Dermis microvascular lymphatic vessel endothelial cell (primary cell): ENCODE measurements at places on chromosomes 2 and 18.

DNA sequence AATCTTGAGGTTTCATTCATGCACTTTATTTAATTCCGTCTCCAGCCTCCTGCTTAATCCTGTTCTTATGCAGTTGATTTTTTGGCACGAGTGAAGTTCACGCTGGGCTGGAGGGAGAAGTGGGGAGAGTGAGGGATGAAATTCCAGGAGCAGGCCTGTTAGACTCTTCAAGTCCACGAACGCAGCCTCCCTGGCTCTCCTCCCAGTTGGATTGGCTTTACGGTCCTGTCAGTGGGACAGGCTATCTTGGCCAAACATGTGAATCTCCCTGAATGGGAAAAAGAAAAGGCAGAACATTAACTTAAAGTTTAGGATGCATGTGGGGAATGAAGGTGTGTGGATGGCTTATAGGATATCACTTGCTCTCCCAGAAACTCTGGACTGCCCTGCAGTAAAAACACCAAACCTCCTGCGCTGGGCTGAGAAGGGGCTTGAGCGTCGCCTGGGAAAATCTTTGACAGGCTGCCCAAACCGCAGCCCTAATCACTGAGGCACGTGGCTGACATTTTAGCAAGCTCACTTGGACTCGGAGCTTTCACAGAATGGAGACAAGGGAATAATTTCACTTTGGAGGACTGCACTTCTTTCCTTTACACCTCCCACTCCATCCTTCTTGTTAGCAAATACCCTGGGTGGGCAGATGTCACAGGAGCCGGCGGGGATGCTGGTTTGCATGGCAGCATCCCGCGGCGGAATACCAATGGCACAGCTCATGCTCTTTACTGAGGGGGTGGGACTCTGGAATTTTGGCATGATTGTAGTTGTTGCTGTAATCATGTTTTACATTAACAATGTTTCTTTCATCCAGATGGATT is 93.9 kb downstream of the ACKR3 start:
- no peak for DNase-seq

DNA sequence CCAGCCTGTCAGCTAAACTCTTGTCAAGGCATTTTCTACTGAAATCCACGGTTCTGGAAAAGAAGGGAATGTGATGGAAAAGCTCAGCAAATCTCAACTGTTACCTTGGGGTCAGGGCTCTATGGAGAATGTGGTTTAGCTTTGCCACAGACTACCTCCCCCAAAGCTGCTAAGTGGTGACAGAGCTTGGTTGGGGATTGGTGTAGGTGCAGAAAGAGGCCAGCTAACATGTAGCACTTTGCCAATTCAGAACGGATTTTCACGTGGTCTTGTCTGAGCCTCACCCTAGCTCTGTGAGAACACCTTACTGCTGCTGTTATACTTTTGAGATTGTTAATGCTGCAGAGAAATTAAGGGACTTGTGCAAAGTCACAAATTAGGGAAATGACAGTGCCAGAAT is 331.1 kb downstream of the RND3 start:
- no peak for DNase-seq

DNA sequence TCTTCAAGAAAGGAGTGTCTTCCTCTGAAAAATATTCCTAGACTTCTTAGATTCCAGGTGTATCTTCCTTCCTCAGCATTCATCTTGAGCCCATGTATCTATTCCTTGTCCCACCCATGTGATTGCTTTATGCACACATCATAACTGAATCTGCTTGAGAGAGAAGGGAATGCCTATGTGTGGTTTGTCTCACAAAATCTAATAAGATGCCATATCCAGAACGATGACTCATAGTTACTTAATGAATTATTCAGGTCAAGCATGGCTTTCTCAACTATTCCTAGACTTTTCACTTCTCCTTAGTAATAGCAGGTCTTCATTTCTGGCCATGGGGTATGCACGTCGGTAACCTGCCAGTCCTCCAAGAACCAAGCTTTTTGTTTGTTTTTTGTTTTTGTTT is 121.8 kb downstream of the SETBP1 start:
- no peak for DNase-seq

DNA sequence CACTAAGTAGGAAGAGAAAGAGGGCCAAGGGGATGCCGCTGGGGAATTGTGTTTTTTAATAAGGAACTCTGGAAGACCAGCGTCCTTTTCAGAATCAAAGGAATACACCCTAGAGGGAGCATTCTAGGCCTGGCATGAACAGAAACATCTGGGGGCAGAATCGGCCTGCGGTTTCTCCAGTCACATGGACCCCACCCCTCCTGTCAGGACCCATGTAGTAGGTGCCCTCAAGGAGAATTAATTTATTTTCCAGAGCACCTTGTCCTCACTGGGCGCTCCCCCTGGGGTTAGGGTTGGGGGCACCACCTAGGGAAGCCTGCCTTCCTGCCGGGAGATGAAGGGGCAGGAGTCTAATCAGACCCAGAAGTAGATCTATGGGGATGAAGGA is 44.2 kb downstream of the TMEM37 start:
- DNase-seq: no peak

DNA sequence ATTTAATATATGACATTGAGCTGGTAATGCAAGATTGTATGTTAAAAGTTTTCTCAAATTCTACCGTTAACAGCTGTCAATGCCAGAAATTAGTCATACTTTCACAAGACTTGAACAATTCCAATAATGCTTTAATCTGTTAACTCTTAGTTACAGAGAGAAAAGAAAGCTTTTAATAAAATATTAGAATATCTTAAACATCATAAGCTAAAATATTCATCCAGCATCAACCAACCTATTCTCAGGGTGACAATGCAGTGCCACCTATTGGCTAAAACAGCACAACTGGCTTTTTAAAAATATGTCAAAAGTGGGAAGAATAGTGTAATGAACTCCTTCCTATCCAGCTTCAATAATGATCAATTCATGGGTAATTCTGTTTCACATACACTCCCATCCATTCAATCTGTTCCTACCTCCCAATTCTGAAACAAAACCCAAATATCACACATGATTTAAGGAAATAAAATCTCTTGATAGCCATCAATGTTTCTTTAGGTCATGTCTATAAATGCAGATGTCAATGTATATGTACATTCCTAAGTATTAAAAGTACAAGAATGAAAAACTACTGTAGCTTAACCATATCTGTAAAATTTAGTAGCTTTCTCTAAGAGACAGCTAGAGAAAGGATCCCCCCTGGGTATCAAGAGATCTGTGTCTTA is 79.8 kb upstream of the CCDC141 start:
- peak; percentile 21 for DNase-seq

DNA sequence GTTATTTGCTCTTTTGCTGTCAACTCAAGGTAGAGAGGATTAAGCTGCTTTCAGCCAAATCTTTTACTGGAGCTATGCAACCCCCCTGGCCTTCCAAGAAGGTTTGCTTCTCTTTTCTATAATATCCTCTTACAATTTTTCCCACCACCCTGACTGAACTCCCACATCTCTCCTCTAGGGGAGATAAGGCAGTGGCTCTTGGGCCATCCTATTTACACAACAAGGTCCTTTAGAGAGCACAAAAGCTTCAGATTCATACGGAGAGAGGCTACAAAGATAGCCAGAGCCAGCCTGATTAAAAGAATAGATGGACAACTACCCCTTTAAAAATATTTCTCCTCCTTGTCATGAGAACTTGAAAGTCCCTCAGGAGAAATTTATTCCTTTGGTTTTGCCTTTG is 95.7 kb downstream of the TPGS2 start:
- no peak for DNase-seq

DNA sequence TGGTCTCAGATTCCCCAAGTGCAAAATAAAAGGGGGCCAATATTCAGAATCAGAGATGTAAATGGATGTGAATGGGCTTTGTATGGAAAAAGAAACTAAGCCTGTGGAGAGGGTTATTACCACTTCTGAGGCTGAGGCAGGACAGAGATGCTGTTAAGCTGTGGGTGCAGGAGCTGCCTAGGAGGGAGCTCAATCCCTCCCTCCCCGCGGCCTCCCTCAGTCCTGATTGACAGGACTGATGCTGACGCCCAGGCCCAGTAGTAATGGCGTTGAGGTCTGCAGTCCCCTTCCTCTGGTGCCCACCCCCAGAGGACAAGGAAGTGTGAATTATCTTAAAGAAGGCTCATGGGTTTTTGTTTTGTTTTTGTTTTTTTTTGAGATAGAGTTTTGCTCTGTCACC is 40.4 kb downstream of the PSD4 start:
- DNase-seq: no peak

- no peak for DNase-seq
Observed at GRCh38 chr2:196105951-196106350, 37.3 kb upstream of the DNAH7 start.

DNA sequence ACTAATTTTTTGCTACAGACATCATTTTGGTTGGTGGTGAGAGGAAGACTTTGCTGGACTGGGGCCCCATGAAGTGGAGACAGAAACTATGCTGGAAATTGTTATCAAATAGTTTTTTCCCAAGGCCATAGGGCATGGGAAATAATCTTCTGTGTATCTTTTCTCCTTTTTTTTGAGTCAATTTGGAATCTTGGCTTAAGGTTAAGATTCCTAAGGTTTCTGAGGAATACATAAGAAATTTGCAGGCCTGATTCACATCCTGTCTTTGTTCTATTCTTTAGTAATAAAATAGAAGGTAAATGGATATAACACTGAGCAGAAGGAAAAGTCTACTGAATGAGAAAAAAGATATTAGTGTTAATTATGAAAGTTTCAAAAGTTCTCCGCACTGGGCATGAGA is 16.6 kb downstream of the SMC6 start:
- peak; percentile 78 for DNase-seq

- peak; percentile 80 for DNase-seq
Observed at GRCh38 chr2:69642709-69643601, 584 bp downstream of the AAK1 start.

GRCh38 chr2:219611866-219612576 is 14.4 kb downstream of the STK11IP start:
- DNase-seq: no peak

GRCh38 chr2:176084611-176085119 is 903 bp upstream of the EVX2 start:
- DNase-seq: no peak

DNA sequence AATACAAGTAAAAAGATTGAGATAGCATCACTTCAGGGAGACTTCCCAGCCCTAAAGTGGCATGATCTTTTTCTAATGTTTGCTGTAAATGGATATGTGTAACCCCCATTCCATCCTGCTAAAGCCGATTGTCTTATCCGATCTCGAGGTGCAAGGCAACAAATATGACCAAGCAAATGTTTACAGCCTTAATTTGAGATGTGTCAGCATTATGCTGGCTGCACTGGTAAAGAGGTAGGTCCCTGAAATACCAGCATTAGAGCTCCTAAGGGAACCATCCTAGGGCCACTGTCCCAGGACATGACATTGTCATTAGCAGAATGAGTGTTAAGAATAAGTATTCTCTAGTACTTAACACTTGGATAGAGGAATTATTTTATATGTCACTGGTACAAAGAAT is 108.4 kb downstream of the EPC2 start:
- no peak for DNase-seq

GRCh38 chr2:227783404-227784138 is 30.1 kb upstream of the CCL20 start:
- no peak for DNase-seq

GRCh38 chr2:191629001-191629453 is 48.9 kb upstream of the NABP1 start:
- DNase-seq: no peak

DNA sequence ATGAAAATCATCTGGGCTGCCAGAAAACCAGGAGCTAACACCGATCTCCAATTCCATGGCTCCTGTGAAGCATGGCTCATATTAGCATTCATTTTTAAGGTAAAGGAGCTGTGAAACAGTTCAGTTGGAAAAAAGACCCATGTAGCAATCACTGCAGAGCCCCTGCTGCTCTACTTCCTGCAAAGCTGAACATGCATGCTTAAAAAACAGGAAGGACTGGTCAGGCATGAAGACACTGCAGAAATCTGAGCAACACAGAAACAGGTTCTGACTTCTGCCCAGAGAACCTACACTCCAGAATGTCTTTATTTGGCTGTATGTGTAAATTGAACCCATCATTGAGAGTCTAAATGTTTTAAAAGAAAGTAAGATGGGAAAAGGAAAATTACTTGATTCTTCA is 950.6 kb downstream of the DCDC2C start:
- DNase-seq: no peak

DNA sequence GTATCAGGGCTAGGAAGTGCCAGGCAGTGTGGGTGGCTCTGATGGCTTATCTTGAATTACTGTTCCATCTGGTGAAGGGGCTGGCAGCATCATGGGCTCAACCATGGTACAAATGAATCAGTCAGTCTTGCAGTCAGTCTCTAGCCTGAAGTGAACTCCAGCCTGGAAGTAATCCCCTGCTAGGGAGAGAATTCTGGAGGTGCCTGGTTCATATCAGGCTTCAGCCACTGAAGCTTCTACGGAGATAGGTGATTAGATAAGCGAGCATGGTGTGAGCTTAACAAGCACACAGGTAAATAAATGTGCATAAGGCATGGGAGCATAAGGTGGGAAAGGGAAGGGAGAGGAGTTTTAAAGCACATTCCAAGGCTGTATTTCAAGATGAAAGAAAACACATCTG is 541.7 kb downstream of the MBD2 start:
- DNase-seq: no peak

DNA sequence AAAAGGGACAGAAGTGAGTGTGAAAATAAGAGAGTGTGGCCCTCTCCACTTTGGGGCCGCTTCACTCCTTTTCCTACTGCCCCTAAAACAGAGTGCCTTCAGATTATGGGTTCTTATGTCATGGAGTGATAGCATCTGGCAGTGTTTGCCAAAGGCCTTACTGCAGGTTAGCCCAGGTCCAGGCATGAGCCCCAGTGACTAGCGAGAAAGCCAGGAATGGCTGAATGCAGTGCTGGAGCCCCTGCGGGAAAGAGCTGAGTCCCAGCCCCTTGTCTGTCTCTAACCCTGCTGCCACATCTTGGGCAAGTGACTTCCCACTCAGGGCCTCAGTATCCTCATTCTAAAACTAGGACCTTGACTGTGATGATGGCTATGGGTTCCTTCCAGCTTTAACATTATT is 6.0 kb downstream of the IGFBP5 start:
- no peak for DNase-seq

- DNase-seq: no peak
Observed at GRCh38 chr18:22641958-22642357, 224.2 kb upstream of the CTAGE1 start.

GRCh38 chr18:13932285-13933025 is 17.1 kb upstream of the MC2R start:
- DNase-seq: no peak

GRCh38 chr2:71878626-71879508 is 268.8 kb downstream of the CYP26B1 start:
- no peak for DNase-seq

GRCh38 chr2:227881866-227882517 is 10.6 kb downstream of the DAW1 start:
- peak; percentile 7 for DNase-seq

DNA sequence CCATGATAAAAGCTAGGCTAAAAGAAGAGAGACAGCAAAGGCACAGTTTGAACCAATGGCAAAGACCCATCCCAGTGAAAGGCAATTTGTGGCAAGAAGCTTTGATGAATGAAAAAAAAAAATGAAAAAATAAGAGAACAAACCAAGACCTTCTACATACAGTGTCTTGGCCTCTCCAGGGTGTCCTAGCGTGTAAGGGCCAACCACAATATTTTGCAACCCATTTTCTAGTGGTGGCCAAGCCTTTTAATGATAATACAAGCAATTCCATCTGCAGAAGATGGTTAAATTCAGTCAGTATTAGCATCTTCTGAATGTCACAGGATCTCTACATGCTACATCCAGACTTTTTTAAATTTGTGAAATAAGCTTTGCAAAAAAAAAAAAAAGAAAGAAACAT is 270.4 kb downstream of the LRATD1 start:
- DNase-seq: no peak

- DNase-seq: no peak
Observed at GRCh38 chr18:28256166-28256565, 79.2 kb upstream of the CDH2 start.

- DNase-seq: peak; percentile 38
Observed at GRCh38 chr18:24514439-24514838, 54.0 kb downstream of the HRH4 start.
